Uterus (tissue), 4 donors: ENCODE measurements at places on chromosomes 7 and 10. TPM values are rescaled to one million over a fixed set of nuclear protein-coding genes. Genes with fewer than 3 reads are reported as not detected.

GRCh38 chr10:3805791-3806461 is 20.9 kb upstream of the KLF6 start:
- H3K27me3 ChIP-seq, result no peaks in the 10 kb centered on the region
- no peak overlapping the region for H3K4me3 ChIP-seq
- no peaks in the 10 kb centered on the region for H3K36me3 ChIP-seq

DNA sequence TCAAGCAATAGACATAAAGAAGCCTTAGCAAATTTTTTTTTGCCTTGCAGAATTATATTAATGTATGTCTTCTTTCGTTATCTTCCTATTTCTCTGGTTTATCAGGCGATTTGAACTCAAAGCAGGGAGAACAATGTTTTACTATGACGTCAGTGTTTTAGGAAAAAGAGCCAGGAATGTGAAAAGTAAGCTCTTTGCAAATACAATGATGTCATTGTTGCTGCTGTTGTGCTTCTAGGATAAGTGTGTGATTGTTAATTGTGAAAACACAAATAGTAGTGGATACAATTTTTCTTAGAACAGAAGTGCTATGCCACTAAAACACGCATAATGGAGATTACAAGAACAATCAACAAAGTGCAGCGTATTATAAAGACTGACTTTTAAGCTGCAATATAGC is 9.5 kb upstream of the AUTS2 start:
- DNase-seq, result no peak
- H3K4me1 ChIP-seq, result no peaks in the 10 kb centered on the region
- no peak overlapping the region for H3K27ac ChIP-seq
- no peak overlapping the region for H3K4me3 ChIP-seq

- no peaks in the 10 kb centered on the region for H3K27me3 ChIP-seq
- no peaks in the 10 kb centered on the region for H3K4me1 ChIP-seq
- DNase-seq, result no peak
- no peak overlapping the region for H3K4me3 ChIP-seq
- no peaks in the 10 kb centered on the region for H3K36me3 ChIP-seq
- H3K27ac ChIP-seq, result no peak overlapping the region
Measured at GRCh38 chr10:57897611-57898010, 370.1 kb downstream of the IPMK start.

- no peak for DNase-seq
Measured at GRCh38 chr10:104096692-104097091, 11.0 kb upstream of the COL17A1 start.

DNA sequence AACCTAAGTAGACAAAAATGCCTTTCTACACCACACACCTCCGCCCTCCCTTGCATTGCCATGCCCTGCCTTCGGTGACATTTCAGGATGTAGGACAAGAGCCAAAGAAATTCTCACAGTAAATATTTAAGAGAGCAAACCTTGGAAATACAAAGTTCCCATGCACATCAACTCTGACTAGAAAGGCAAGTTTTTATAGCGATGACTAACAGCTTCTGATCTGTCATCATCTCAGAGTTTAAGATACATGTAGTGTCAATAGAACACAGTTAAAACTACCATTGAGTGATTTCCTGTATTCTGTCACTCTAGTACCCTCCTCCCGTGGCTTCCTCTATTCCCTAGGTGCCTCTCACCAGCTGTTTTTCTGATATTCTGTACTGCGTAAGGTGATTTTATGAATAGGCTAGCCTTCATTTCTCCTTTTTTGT is 20.7 kb downstream of the SLC16A9 start:
- no peaks in the 10 kb centered on the region for H3K27me3 ChIP-seq
- no peaks in the 10 kb centered on the region for H3K36me3 ChIP-seq
- no peaks in the 10 kb centered on the region for H3K4me1 ChIP-seq
- no peak overlapping the region for H3K4me3 ChIP-seq
- H3K27ac ChIP-seq, result no peak overlapping the region
- DNase-seq, result no peak

- peak; percentile 46 for DNase-seq
- H3K27me3 ChIP-seq, result no peaks in the 10 kb centered on the region
- peak overlapping the region; percentile 78 for H3K4me3 ChIP-seq
- no peaks in the 10 kb centered on the region for H3K36me3 ChIP-seq
Measured at GRCh38 chr7:149772241-149772955, 990 bp downstream of the ZNF467 start.

- H3K27ac ChIP-seq, result no peak overlapping the region
- H3K36me3 ChIP-seq, result no peaks in the 10 kb centered on the region
- no peaks in the 10 kb centered on the region for H3K4me1 ChIP-seq
Measured at GRCh38 chr7:20458521-20458920, 127.8 kb downstream of the ITGB8 start.

- DNase-seq, result no peak
- no peak overlapping the region for H3K4me3 ChIP-seq
- no peaks in the 10 kb centered on the region for H3K36me3 ChIP-seq
- no peaks in the 10 kb centered on the region for H3K4me1 ChIP-seq
Measured at GRCh38 chr10:69898524-69898923, 96.8 kb downstream of the COL13A1 start.

GRCh38 chr7:992709-993607 is 10.0 kb downstream of the CYP2W1 start:
- H3K27ac ChIP-seq, result no peak overlapping the region
- H3K4me3 ChIP-seq, result no peak overlapping the region
- no peaks in the 10 kb centered on the region for H3K4me1 ChIP-seq
- H3K27me3 ChIP-seq, result peaks cover under 1% of the 10 kb centered on the region
- peak; percentile 96 for DNase-seq

DNA sequence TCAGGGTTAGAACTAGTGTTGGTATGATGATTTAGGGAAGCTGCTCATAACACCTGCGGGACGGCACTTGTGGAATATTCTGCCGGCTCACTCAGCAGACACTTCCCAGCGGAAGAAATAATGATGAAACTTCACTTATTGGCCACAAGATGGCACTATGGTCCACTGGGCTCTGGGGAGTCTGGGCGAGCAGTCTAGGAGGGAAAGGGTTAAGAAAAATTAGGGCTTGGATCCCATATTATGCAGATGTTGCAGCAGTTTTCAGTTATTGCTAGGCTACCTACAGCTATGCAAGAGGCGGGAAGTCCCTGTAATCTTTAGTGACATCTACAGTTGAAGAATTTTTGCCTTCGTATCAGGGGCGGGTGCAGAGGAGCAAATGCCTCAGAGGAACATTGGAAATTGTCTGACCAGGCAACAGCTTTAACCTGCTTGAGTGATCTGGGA is 238.7 kb upstream of the PRSS58 start:
- H3K27me3 ChIP-seq, result no peaks in the 10 kb centered on the region
- no peak overlapping the region for H3K4me3 ChIP-seq
- H3K36me3 ChIP-seq, result no peaks in the 10 kb centered on the region
- H3K4me1 ChIP-seq, result no peaks in the 10 kb centered on the region
- DNase-seq, result no peak

GRCh38 chr10:107094824-107095522 is 69.5 kb downstream of the SORCS1 start:
- H3K4me1 ChIP-seq, result no peaks in the 10 kb centered on the region
- H3K36me3 ChIP-seq, result no peaks in the 10 kb centered on the region
- H3K27ac ChIP-seq, result no peak overlapping the region
- no peak for DNase-seq
- H3K4me3 ChIP-seq, result no peak overlapping the region
- no peaks in the 10 kb centered on the region for H3K27me3 ChIP-seq

DNA sequence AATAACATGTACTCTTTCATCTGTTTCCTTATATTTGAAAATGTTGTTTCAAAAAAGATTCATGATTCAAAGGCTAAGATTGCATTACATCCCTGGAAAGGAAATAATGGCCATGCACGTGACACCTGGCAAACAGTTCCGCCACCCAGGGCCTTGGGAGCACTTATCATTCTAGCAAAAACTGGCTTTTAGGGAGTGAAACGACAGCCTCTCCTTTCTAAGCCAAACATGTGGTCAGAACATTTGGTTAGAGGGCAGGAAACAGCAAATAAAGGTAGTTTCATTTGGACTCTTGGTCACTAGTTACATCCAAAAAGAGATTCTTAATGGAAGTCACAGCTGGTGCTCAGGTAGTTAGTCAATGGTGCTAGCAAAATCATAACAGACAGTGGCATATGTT is 83.5 kb downstream of the FAS start:
- no peaks in the 10 kb centered on the region for H3K36me3 ChIP-seq
- H3K4me1 ChIP-seq, result peaks cover 4% of the 10 kb centered on the region
- peak overlapping the region; percentile 60 for H3K27ac ChIP-seq
- no peaks in the 10 kb centered on the region for H3K27me3 ChIP-seq
- peak; percentile 73 for DNase-seq
- H3K4me3 ChIP-seq, result no peak overlapping the region

GRCh38 chr10:49837051-49837478 is 74.9 kb upstream of the OGDHL start:
- no peak for DNase-seq
- H3K27ac ChIP-seq, result no peak overlapping the region
- H3K36me3 ChIP-seq, result no peaks in the 10 kb centered on the region
- H3K4me1 ChIP-seq, result no peaks in the 10 kb centered on the region
- no peak overlapping the region for H3K4me3 ChIP-seq
- no peaks in the 10 kb centered on the region for H3K27me3 ChIP-seq

DNA sequence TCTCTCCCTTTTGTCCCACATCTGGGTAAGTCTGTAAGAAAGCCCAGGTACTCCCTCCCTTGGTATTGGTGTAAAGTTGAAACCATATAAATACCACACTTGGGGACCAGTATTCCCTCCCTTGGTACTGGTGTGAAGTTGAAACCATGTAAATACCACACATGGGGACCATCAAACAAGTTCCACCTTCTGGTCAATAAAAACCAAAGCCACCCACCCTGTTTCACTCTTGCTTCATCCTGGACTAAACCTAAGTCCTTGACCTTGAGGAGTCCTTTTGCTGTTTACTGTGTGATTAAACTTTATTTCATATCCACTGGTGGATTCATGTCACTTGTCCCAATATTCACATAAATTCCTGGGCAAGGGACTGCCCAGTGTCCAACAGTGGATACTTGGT is 8.4 kb downstream of the P4HA1 start:
- no peak overlapping the region for H3K27ac ChIP-seq
- H3K4me1 ChIP-seq, result no peaks in the 10 kb centered on the region
- H3K36me3 ChIP-seq, result no peaks in the 10 kb centered on the region
- no peak for DNase-seq

DNA sequence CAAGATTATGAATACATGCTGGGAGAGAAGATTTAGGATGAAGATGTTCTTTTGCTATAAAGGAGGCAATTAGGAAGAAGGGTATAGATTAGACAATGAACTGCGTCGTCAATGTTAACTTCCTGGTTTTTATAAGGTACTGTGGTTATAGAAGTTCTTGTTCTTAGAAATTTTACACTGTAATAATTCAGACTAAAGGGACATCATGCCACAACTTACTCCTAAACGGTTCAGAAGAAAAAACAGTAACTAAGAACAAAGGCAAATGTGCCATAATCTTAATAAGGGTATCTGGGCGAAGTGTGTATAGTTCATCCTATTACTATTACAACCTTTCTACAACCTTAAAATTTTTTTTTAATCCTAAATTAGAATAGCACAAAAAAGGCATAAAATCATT is 31.3 kb upstream of the DDC start:
- no peaks in the 10 kb centered on the region for H3K36me3 ChIP-seq
- no peak for DNase-seq

DNA sequence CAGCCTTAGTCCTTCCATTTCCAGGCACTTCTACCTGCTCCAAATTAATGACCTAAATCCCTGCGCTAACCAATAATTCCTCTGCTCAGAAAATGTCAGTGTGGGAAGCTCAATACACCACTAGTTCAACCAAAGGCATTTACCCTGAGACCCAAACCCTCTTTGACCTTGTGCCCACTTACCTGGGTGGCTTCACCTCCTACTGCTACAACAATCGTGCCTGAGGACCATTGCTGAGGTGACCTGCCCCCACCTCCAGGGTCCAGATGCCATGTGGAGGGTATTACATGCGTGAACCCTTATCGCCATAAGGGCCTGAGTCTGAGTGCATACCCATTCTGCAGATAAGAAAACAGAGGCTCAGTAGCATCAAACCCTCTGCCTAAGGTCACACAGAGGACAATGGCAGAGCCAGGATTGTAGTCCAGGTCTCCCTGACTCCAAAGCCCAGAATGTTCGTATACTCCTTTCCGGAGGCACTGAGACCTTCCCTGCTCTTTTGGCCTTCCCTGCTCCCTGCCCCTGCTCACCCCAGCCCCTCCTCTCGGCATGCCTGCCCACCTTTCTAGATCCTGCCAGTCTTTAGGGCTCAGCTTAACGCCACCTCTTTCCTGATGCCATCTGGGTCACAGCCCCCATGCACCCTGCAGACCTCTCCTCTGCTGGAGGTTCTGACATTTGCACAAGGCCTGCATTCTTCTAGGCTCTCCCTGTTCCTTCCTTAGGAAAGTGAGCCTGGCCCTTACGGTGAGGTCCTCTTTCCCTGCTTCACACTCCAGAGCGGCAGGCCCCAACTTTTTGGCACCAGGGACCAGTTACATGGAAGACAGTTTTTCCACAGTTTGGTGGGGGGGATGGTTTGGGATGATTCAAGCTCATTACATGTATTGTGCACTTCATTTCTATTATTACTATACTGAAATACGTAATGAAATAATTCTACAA is 94.9 kb downstream of the CHST15 start:
- H3K4me1 ChIP-seq, result no peaks in the 10 kb centered on the region
- H3K27me3 ChIP-seq, result no peaks in the 10 kb centered on the region
- no peak overlapping the region for H3K27ac ChIP-seq
- H3K4me3 ChIP-seq, result no peak overlapping the region
- DNase-seq, result no peak

DNA sequence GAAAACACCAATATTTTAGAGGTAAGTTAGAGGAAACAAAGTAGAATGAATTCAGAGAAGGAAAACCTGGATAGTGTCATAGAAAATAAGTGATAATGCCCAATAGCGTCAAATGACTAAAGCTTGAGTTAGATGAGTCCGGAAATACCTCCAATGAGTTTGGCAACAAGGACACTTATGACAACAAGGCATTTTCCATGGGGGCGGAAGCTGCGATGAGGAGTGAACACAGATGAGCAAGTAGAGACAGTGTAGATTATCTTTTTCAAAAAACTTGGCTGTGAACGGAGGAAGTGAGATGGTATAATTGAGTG is 383 bp upstream of the R3HCC1L start:
- H3K4me3 ChIP-seq, result peak overlapping the region; percentile 91
- no peaks in the 10 kb centered on the region for H3K27me3 ChIP-seq
- no peaks in the 10 kb centered on the region for H3K4me1 ChIP-seq
- no peak for DNase-seq
- H3K27ac ChIP-seq, result peak overlapping the region; percentile 92

Gene TAS2R41
- not detected for total RNA-seq

Gene TEX47
- not detected for total RNA-seq

Gene COL13A1
- total RNA-seq, result 3.6 TPM

Gene NUTM2E
- total RNA-seq, result 0.48 TPM

Gene CNPY1
- total RNA-seq, result not detected

Gene TEX36
- total RNA-seq, result not detected

Gene VPS37D
- total RNA-seq, result 6.7 TPM

Gene CFTR
- total RNA-seq, result under 0.01 TPM

Gene FKBP6
- total RNA-seq, result not detected

Gene ZPBP
- total RNA-seq, result 0.62 TPM

Gene INA
- 0.55 TPM for total RNA-seq

Gene CCDC172
- not detected for total RNA-seq
